ENCODE measurements at places on chromosomes 12 and 14. TPM values are rescaled to one million over a fixed set of nuclear protein-coding genes. Genes with fewer than 3 reads are reported as not detected.

The ADCK1 gene
- 10.0 TPM for total RNA-seq

The BCL7A gene
- total RNA-seq, result 21.0 TPM

GRCh38 chr14:81562818-81563217 is 29.2 kb upstream of the SEL1L start:
- DNase-seq, result no peak

GRCh38 chr14:53109105-53110041 is 43.8 kb downstream of the DDHD1 start:
- DNase-seq, result no peak

- no peak for DNase-seq
Measured at GRCh38 chr14:66242001-66242400, 244.2 kb upstream of the CCDC196 start.

Measured in Calu3 (cell line).